A673 (cell line): ENCODE measurements at places on chromosomes 7 and 10.

GRCh38 chr7:54343511-54343910 is 198.7 kb upstream of the VSTM2A start:
- DNase-seq, result no peak

GRCh38 chr7:14637968-14638367 is 264.6 kb downstream of the DGKB start:
- no peak for DNase-seq

DNA sequence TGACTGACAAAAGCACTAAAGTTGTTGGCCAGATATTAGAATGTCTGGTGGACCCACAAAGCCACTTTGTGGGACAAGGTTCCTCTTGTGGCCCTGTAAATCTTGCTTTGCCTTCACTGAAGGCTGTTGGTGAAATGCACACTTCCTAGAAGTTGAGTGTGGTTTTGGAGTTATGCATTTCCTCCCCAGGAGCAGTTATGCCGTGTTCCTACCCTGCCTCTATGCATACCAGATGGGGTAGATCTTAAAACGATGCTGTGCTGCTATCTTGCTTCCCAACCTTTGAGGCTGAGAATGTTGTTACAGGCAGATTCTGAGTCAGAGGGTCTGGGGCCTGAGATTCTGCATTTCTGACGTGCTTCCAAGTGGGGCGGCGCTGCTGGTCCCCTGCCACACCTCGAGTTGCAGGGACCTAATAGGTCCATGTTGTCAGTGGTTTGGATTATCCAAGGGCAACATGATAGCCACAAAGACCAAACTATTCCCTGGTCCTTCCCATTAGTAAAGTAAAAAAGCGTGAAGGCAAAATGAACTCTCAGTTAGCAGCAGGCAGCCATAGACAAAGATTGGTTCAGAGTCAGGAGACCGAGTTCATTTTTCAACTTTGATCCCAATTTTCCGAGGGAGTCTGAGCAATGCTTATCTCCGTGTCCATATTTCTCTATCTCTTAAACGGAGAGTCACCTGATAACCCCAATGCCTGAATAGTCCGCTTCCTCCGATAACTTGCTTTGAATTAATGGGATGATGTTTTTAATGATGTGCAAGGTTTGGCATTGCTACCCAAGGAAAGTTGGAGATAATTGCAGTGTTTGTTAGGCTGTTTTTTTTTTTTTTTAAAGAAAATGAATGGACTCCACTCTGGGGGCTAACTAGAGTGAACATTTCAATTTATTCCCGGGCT is 55.8 kb downstream of the CDHR3 start:
- no peak for DNase-seq

- DNase-seq, result no peak
Measured at GRCh38 chr10:42609872-42610271, 28.5 kb downstream of the ZNF33B start.

- no peak for DNase-seq
Measured at GRCh38 chr7:11699666-11700065, 132.3 kb downstream of the THSD7A start.

GRCh38 chr7:7701527-7701926 is 16.9 kb downstream of the RPA3 start:
- no peak for DNase-seq
